ENCODE measurements at places on chromosomes 7 and 10.
A peak's percentile ranks its signal among the peaks of the same experiment; 100 is the strongest.

DNA sequence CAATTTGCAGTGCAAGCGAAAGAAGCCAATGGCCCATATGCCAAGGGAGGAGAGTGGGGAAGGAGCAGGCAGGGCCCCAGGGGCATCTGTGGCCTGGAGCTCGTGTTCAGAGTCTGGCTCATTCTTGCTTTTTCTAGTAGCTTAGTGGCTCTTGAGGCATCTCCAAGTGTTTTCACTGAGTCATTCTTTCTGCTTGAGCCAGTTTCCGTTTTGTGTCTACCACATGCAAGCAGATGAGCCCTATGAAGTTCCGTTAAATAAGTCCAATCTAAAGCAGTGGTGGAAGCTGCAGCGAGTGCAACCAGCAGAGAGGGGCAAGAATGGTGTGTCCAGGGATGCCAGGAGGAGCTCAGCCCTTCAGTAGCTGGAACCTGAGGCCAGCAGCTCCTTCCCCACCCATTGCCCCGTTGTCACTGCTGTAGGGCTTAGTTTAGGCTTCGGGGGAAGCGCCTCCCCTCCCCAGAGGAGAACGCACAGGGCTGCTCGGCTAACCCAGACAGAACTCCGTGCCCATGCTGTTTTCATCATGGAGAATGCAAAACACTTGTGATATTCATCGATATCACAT, 57.4 kb upstream of the EBF3 start:
- DNase-seq, result no peak

DNA sequence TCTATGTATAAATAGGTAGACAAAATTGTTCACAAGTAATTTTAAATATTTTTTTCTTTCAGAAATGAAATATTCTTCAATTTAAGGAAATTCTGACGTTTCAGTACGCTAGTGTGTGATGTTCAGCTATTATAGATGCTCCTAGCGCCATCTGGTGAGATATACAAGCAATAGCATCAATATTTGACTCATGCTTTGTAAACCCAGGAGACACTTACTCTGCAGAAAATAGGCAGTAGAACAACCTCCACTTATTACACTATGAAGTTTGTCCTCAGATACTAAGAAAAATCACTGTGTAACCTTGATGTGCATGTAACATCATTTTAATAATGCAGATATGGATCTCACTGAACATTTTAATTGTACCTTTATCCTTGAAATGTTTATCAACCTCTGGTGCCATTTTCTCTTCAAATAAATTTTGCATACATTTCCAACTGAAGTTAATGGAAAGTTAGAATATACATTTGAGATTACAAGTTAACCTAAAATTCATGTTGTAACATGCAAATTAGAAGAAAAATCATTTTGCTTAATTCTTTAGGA, 151.5 kb upstream of the FAM3C start:
- DNase-seq, result no peak

GRCh38 chr7:111356941-111357340, 205.4 kb downstream of the IMMP2L start:
- no peak for DNase-seq

DNA sequence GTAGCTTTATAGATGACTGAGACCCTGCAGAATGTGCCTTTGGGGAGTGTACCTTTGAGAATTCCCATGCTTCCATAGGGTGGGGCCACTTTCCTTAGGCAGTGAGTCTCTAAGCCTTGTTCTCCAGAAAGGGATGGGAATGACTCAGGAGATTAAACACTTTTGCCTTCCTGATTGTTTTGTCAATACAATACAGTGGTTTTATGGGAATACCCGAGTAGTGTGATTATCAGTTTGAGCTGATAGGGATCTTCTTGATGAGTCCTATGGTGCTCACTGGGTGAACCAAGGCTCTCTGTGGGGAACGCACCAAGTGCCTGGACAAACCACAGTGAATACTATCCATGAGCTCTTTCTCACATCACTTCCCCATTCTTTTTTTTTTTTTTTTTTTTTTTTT, 6.3 kb downstream of the MYOF start:
- DNase-seq, result no peak

GRCh38 chr10:100341953-100342626, 4.9 kb upstream of the SCD start:
- DNase-seq, result peak; percentile 23

- DNase-seq, result no peak
Observed at GRCh38 chr7:83970081-83970480, 224.5 kb downstream of the SEMA3A start.

DNA sequence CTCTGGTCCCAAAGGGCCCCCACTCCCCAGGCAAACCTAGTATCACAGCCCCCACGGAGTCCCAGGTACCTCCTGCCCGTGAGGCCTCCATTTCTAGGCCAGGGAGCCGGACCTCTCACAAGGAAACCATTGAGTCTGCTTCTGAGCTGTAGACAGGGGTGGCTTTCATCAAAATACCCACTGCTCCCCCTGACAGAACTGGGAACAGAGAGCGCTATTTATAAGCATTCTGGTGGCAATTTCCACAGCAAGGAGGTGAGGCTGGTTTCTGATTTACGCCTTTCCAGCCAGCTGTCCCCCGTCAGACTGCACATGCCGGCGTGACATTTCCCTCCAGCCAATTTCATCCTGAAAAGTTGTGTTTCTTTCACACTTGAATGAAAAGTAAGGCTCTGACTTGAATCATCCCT, 407.5 kb upstream of the PRKCQ start:
- DNase-seq, result no peak

DNA sequence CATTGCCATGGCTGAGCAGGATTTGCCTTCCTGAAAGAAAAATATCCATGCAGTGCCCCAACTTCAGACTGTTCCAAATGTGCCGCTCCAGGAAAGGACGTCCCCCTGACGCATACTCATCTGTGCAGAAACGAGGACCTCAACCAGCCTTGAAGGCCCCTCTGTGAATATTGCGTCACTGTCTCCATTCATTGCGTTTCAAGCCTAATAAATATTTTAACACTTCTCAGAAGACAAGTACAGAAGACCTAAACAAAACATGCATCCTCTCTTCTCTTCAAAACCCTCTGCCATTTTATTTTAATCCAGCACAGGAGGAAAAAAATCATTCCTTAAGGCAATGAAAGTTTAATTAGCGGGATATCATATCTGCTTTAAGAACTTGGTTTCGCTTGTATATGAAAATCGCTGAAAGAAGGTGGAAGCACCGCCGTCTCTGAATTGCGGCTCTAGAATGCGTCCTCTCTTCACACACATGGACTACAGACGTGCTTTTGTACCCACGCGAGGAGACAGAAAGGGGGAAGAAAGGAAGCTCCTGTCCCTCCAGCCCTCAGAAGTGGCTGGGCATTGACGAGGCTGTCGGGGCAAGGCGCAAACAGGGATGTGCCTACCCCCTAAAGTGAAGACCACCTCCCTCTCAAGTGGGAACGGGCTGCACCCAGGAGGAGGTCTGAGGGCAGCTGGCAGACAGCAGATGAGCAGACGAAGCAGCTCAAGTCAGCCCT, 36.8 kb downstream of the RGS10 start:
- no peak for DNase-seq

DNA sequence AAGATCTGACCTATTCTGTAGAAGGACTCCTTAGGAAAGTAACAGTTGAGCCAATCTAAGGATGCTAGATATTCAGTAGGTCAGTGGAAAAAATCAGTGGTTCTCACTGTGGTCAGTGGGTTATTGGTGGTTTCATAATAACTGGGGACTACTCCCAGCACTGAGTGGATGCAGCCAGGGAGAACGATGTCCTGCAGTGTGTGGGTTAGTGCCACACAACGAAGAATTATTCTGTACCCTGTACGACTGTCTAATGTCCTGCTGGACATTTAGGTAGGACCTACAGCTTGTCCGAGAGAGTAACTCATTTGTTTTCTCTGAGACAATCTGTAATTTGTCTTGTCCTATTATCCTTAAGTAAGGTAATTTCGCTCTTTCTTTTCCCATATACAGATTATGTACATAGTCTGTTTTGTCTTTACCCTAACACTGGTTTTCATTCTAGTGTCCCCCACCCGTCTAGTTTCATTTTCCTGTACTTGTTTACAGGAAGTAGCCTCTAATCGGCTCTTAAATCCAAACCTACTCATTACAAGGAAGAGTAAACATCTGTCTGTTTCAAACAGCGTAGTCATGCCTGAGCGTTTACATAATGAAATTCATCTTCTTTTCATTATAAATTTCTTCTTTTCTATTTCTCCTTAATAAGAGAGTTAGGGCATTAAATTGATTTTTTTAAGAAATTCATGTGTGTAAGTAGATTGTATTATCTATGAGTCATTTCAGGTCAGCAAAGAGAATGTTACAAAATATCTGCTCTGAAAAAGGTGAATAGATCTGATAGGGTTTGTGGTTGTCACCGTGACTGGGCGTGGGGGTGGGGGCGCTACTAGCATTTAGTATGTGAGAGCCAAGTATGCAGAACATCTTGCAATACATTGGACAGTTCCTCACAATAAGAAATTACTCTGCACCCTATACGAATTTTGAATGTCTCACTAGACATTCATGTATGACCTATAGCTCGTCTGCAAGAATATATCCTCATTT, 8.3 kb upstream of the ZC3HAV1L start:
- no peak for DNase-seq

DNA sequence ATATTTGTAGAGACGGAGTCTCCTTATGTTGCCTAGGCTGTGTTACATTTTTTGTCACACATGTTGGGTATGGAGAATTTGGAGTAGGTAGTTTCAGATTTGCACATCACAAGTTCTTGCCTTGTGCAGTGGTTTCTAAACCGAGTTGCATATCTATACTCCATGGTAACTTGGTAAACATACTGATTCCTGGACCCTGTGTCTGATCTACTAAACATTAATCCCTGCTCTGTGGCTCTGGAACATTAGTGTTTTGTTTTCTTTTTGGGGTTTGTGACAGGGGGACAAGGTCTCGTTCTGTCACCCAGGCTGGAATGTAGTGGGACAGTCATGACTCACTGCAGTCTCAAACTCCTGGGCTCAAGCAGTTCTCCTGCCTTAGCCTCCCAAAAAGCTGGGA, 24.7 kb downstream of the AUTS2 start:
- no peak for DNase-seq

- no peak for DNase-seq
Observed at GRCh38 chr10:75203724-75204123, 6.9 kb upstream of the VDAC2 start.

GRCh38 chr10:80444124-80444523, 10.0 kb upstream of the TSPAN14 start:
- DNase-seq, result no peak

DNA sequence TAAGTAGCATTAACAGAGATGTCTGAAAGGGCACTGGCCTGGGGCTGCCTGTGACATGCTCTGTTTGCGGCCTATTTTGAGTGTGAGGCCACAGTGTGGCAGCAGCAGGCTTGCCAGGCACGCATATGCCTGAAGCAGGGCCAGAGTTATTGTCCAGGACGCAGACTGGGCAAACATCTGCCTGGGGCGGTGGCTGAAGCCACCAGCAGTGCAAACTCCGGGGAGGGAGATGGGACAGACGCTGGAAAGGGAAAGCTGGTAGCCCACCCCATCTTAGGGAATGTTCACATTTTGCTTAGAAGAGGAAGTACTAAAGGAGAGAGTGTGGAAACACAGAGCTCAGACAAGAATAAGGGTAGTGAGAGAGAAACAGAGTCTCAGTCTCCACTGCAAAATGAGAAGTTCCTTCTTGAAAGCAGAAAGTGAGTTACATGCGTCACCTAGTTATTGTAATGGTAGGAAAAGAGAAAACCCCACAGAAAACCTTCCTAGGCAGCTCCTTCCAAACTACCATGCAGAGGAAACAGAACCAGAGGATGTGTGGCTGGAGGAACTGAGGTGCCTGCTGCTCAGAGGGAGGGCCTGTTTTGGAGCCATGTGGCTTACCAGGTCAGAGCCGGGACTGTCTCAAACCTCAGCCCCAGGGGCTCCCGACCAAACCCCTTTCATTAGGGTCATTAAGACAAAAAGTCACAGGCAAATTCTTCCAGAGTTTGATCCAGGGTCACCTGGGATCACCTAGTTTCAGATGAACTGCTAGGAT, 14.5 kb downstream of the AKR1B1 start:
- DNase-seq, result no peak

GRCh38 chr7:30877015-30877769, 34.5 kb upstream of the AQP1 start:
- no peak for DNase-seq

GRCh38 chr7:74262639-74263398, 8.6 kb upstream of the RFC2 start:
- DNase-seq, result no peak

DNA sequence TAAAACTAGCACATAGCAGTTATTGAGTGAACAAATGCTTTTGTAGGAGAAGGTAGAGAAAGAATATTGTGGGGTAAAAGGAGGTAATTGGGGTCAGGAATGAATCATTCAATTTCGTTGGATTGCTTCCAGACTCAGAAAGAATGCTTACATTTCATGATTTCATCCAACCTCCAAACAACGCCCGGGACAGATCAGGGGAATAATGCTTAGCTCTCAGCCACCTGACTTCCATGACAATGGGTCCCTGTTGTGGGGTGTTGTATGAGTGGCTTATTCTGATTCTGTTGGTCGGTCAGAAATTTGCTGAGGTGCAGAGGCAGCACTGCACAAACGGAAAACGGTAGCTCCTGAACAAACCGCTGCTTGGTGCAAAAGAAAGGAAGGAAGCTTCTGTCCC, 24.0 kb upstream of the INPP5F start:
- no peak for DNase-seq

GRCh38 chr10:8174762-8175161, 120.3 kb downstream of the GATA3 start:
- DNase-seq, result no peak

- no peak for DNase-seq
Observed at GRCh38 chr7:114405427-114405826, 9.2 kb upstream of the FOXP2 start.

- DNase-seq, result no peak
Observed at GRCh38 chr7:30575910-30576309, 18.8 kb upstream of the GARS1 start.

- no peak for DNase-seq
Observed at GRCh38 chr7:138477581-138477980, 17.5 kb downstream of the TRIM24 start.

- DNase-seq, result no peak
Observed at GRCh38 chr7:106499897-106500296, 161.1 kb downstream of the CCDC71L start.
